Urinary bladder (tissue), 4 donors: ENCODE measurements at places on chromosomes 13 and 19. TPM values are rescaled to one million over a fixed set of nuclear protein-coding genes. Genes with fewer than 3 reads are reported as not detected.

DNA sequence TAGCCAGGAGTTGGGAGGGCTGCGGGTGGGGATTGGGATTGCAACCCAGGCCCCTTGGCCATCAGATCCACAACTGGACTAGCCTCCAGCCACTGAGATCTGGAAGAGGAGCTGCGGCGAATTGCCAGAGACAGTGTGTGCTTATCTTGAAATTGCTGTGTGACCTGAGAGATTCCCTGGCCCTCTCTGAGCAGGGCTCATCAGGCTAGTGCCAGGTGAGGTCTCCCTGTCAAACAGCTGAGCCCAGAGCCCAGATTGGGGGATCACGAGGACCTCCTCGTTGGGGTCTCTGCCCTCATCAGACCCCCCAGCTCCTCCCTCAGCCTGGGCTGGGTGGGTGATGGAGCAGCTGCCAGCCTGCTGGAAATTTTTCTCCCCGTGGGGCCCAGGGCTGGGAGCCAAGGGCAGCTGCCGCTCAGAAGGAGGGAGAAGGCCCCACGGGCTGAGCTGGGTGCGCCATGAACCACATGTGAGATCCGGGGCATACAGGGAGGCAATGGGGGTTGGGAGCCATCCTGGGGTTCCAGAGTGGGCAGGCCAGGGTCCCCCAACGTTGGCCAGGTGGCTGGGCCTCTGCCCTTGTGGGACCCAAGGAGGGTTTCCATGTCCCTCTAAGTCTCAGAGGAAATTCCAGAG is 7.2 kb downstream of the FUT5 start:
- no peak for DNase-seq

- DNase-seq, result no peak
Observed at GRCh38 chr13:110442930-110443621, 118.4 kb downstream of the RAB20 start.

- DNase-seq, result no peak
Observed at GRCh38 chr13:79722885-79723445, 242.0 kb downstream of the NDFIP2 start.

DNA sequence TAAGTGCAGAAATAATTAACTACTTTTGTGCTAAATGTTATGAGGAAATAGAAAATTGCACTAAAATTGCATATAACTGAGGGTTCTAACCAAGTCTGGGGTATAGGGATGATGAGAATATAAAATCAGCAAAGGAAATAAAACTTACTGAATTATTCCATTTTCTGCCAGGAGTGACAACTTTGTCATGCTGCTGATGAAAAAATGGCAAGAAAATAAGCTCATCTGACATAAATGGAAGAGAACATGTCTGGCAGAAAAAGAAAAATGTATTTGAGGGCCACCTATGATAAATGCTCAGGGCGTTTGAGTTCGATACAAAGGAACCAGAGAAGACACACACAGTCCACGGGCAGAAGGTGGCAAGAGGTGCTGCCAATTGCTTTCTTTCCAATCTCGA is 78.2 kb downstream of the LHFPL6 start:
- DNase-seq, result no peak

GRCh38 chr19:4738734-4739133 is 15.1 kb upstream of the DPP9 start:
- DNase-seq, result no peak

DNA sequence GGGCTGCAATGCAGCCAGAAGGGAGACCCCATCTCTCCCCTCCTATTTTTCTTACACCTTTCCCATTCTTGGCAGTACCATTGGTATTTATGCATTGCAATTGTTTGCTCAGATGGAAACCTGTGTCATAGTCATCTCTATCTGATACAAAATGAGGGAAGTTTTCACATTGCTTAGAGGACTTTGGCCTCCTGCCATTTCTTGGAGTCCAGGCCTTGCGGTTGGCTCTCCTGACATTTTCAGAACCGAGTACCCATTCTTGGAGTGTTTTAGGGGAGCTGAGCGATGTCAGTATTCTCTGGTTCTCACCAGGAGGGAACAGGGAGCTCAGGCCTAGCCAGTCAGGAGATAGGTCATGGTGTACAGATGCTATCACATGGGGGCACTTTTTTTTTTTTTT is 1.5 kb downstream of the SIN3B start:
- DNase-seq, result no peak

DNA sequence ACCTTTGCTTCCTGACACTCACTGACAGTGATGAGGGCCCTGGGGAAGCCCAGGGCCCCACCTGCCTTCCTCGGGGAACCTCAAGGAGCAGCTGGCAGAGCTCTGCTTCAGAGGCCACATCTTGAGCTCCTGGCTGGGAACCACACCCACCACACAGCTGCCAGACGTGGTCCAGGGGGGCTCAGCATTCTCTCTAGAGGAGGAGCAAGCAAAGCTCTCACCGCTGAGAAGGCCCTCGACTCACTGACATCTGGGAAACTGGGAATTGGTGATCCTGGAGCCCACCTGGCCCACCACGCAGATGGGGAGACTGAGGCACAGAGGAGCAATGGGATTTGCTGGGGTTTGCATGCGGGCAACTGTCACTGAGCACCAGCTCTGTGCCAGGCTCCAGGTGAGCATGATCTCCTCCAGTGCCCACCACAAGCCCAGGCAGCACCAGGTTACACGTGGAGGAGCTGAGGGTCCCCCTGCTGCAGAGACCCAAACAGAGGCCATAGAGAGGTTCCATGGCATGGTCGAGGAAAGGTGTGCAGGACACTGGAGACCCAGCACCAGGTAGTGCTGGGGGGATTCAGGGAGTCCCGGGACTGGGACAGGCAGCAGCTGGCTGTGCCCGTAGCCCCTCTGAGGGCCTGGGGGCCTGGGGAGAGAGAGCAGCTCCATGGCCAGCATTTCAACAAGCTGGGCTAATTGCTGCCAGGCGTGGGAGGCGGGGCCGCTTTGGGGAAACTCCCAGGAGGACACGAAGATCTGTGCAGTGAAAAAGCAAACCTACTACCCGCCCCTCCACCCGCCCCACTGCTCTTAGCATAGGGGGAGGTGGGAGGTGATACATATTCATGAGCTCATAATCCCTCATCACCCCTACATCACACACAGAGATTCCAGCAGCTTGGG is 33.4 kb downstream of the PEPD start:
- no peak for DNase-seq

DNA sequence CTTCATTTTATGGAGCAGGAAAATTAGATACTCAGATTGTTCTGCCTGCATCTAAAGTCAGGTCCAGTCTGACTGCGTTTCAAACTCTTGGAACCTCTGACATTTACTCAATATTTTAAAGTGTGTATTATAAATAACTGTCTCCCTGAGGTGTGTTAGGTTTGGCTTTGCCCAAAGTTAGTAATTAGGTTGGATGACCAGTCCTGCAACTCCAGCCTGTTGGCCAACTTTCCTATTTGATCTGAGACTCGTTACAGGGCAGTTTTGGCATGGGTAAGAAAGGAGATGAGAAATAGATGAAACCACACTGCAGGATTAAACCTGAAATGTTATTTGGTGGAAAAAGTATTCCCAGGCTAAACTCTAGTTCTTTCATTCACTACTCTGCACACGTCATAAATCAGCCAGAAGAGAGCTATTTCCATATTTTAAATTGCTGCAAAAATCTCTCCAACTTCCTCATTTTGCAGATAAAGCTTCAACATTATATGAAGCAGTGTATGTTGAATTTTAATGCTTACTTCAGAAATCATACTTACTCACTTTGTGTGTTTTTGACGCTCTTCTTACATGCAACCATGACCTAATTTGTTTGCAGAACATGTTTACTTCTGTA is 357.1 kb downstream of the DCT start:
- DNase-seq, result no peak

GRCh38 chr13:79295906-79296706 is 109.9 kb downstream of the RBM26 start:
- no peak for DNase-seq

The GPC5 gene
- polyA plus RNA-seq, result 0.06 TPM

- no peak for DNase-seq
Observed at GRCh38 chr13:110055089-110055488, 251.9 kb downstream of the COL4A1 start.

GRCh38 chr19:48879025-48879637 is 6.9 kb downstream of the PPP1R15A start:
- DNase-seq, result no peak

GRCh38 chr13:91154558-91155353 is 192.7 kb upstream of the MIR17HG start:
- no peak for DNase-seq

DNA sequence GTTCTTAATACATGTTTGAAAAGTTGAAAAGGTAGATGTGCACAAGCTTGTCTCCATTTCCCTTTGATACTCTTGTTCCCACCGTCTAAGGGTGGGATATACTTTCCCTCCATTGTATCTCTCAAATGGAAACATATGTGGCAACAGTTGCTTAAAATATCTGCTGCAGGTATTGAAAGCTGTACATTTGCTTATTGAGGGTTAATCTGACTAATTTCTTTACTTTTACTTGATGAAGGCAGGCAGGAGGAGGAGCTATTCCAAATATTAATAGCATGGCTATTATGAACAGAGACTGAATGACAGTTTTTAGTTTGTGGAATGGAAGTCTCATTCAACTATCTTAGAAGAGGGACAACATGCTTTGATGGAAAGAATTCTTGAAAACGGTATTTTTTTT is 103.8 kb downstream of the SLC10A2 start:
- DNase-seq, result no peak

GRCh38 chr19:45591004-45591637 is 6.5 kb upstream of the OPA3 start:
- no peak for DNase-seq
